ENCODE measurements at places on chromosomes 3 and 15.

GRCh38 chr15:88719654-88720053 lies 80.8 kb downstream of the ISG20 start:
- no peak for DNase-seq

DNA sequence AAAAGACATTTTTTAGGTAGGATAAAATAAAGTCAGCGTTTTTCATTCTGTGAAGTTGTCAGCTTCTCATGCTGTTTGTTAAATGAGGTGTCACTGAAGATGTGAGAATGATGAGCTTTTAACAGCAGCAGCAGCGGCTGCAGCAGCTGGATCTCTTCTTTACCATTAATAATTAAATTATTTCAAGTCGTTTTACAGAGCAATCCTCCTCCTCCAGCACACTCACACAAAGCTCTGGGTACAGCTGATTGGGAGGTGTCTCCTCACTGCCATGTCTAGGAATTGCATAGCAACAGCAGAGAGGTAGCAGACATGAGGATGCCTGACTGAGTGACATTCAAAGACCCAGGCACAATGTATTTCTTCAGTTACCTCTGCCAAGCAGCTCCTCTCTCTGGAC lies 46.7 kb upstream of the PLAAT1 start:
- no peak for DNase-seq

DNA sequence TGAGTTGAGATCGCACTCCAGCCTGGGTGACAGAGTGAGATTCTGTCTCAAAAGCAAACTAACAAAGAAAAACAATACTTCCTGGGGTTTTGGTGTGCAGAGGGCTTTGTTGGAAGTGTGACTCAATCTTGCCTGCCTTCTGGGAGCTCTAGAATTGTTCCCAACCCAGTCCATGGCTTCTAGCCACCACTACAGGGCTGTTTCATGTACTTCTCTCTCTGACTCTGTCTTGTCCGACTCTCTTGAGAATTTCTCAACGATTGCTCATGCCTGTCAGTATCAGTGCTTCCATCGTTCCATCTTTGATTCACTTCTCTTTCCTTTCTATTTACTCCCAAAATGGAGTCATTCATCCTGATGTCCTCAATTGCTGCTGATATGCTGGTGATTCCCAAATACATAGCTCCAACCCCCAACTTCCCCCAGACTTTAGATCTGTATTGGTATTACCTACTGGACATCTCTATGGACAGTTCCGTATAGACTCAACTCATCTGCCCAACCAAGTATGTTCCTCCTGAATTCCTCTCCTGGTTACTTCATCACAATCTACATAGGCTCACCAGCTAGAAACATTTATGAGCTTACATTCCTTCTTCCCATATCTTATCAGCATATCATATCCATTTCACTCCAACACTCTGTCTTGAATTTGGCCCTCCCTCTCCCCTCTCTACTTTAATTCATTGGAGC lies 1.8 kb upstream of the AP2M1 start:
- DNase-seq: no peak

GRCh38 chr3:76624164-76624563 lies 415.7 kb upstream of the ROBO2 start:
- DNase-seq: no peak

DNA sequence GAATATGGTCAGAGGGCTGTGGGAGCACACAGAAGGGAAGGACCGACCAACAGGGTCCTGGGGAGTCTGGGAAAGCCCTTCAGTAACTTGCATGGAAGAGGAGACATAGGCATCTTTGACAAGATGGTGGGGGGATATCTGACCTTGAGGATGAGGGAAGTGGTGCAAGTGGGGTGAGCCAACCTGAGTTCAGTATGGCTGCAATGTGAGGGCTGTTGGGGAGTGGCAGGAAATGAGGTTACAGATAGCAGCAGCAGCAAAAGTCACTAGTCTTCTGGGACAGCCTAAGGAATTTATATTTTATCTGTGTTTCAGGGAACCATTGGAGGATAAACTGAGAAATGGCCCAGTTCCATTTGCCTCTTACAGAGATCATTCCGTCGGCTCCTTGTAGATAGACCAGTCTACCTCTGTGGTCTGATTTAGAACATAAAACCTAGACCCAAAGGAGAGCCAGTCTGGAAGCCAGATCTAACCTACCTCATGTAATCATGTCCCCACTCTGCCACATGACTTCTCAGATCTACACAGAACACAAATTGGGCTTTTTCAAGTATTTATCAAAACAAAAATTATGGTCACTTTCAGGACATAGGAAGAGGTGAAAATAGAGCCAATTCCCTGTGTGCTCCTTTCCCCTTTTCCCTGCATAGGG lies 75.6 kb downstream of the ST6GAL1 start:
- peak; percentile 25 for DNase-seq

DNA sequence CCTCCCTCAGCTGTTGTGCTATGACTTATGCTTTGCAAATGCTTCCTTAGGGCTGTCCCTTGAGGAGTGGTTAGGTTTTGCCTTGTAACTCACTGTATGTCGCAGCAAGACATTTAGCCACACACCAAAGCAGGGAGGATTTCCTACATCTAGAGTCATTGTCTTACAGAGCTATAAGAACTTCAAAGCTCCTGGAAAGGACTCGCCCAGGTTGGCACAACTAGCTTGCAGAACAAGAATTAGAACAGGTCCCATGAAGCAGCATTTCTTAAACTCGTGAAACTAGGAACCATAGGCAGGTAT lies 19.4 kb upstream of the ACAP2 start:
- DNase-seq: no peak

DNA sequence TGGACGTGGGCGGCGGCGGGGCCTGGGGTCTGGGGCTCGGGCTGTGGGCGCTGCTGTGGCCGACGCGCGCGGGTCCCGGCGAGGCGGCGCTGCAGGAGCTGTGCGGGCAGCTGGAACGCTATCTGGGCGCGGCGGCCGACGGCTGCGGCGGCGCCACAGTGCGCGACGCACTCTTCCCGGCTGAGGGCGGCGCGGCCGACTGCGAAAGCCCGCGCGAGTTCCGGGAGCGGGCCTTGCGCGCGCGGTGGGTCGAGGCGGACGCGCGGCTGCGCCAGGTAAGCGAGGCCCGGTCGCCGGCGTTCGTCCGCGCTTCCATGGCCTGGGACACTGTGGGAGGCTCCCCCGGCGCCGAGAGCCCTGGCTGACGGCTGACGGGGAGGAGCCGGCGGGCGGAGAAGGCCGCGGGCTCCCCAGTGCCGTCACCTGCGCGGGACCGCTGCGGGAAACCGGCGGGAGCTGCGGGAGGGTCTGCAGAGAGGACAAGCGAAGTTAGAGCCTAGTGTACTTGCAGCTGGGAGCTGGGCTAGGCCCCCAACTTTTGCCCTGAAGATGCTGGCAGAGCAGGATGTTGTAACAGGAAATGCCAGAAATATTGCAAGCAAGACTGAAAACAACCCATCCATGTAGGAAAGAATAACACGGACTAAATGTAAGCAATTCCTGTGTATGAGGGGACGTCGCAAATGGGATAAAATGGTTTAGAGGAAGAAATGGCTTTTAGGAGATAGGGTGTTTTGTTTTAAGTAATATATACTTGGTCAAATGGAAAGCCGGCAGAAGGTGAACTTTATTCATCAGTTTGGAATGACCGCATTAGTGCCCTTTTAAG lies 847 bp downstream of the WHAMM start:
- DNase-seq: no peak

DNA sequence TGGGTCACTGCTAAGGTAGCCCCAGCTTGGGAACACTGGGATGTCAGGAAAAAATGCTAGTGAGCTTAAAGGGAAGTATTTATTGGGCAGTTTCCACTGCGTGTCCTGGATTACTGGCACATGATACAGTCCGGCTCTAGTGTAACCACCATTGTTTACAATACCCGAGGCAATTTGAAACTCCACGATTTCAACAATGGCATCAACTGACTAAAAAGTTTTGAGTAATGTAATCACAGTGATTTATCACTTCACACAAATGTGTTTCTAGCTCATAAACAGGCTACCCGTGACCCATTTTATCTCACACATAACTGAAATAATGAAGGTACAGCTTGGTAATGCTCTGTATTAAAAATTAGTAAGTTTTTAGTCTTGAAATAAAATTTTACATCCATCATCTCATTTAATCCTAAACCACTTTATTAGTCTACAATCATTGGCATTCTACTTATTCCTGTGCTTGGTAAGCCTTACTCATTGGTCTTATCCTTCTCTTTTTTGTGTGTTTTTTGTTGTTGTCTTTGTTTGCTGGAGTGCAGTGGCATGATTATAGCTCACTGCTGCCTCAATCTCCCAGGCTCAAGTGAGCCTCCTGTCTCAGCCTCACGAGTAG lies 7.6 kb downstream of the ZMAT3 start:
- no peak for DNase-seq

DNA sequence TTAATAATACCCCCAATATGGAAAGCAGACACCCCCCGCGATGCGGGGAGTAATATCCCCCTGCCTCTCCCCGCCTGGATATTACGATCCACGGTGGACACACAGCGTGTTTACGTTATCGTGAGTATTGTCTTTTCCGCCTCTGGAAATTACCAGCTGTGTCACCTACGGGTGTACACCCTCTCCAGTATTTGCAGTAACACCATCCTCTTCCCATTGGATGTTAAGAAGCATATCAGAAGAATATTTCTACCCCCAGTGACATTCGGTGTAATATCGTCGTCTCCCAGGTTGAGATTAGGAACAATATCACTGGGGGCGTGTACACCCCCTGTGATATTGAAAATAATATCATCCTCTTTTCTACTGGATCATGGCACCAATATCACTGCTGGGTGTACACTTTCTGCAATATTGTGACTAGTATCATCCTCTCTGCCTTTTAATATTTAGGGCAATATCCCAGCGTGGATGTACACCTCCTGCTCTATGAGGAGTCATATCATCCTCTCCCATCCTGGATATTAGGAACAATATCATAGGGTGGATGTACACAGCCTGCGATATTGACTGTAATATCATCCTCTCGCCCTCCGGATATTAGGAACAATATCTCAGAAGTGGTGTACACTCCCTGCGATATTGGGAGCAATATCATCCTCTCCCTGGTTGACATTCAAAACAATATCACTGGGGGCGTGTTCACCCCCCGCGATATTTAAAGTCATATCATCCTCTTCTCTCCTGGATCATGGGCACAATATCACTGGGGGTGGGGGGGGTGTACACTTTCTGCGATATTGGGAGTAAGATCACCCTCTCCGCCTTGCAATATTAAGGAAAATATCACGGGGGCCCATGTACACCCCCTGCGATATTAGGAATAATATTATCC lies 20.3 kb upstream of the BMF start:
- DNase-seq: no peak

DNA sequence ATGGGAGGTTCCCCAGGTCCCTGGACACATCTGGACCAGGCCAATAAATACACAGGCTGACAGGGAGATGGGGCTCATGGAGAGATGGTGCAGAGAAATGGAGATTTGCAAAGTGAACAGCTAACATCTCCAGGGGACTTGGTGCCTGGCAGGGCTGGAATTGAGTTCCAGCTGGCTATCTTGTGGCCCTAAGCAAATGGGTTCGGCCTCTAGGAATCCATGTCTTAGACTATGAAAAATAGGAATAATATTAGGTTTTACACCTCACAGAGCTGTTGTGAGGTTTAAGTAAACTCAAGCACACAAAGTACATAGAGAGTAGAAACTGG lies 82.9 kb upstream of the SPATA12 start:
- no peak for DNase-seq

- no peak for DNase-seq
Measured at GRCh38 chr3:48899273-48899672, 591 bp upstream of the SLC25A20 start.

GRCh38 chr3:14768182-14768790 lies 50.5 kb upstream of the FGD5 start:
- DNase-seq: no peak

DNA sequence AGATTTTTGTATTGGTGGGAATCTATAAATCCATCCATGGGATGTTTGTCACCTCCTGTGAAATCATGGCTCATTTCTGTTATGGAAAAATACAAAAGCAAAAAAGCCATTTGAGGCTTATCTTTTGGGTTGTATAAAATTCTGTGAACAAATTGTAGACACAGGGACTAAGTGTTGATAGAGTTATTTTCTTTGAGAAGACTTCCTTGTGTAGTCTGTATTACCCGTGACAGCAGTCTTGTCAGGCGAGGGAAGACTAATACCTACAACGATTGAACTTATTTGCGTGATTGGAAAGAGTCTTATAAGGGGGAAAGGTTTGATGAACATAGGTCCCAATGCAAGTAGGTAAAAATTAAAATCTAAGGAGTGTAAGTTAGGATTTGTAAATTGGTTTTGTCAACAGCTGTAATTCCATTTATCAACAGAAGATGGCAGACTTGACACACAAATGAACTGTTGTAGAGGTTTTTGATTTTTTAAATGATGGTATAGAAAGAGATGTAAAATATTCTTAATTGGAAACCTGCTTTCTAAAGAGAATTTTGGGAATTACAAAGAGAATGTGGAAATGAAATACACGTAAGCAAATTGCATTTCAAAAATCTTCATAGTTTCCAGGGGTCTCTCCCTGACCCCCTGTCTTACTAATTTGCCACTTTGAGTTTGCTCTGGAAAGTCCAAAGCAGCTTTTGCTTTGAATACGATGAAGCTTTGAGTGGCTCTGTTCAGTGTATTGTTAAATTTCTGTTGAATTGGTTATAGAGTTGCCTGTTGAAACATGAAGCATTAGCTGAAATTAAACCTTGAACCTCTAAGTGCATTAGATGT lies 33.2 kb downstream of the SLC25A26 start:
- no peak for DNase-seq

DNA sequence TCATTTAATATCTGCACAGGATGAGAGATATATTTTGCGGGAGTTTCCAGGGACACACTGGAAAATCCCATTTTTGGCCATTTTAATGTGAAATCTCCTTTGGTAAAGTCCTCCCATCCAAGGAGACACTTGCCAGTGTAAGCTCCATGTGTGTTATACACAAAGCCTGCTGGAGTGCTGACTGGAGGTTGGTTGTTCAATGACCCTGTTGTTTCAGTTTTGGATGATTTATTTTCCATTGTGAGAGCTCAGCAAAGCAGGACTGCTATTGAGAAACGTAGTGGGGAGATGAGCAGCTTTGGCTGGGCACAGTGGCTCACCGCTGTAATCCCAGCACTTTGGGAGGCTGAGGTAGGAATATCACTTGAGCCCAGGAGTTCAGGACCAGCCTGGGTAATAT lies 127.7 kb downstream of the NUP210 start:
- DNase-seq: no peak

GRCh38 chr3:107681396-107681795 lies 158.6 kb downstream of the BBX start:
- no peak for DNase-seq

DNA sequence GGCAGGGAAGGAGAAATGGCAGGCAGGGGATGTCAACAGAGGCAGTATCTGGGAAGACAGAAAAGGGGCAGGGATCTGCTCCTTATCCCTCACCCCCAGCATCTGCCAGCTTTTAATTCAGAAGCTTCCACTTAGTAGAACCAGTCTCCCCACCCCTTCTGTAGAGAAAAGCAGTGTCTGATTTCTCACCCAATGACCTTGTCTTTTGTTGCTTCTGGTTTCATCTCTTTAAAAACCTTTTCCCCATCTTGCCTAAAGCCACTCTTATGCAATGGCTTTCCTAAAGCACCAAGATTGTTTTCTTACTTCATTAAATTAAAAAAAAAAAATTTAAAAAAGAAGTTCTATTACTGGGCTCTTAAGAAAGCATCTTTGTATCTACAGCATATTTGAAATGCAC lies 27.8 kb downstream of the ARHGEF3 start:
- DNase-seq: no peak

GRCh38 chr15:38853608-38854007 lies 289.0 kb upstream of the RASGRP1 start:
- DNase-seq: no peak

Data from tibial artery (tissue), 4 donors.